Kidney capillary endothelial cell (primary cell): ENCODE measurements at places on chromosomes 4 and X.
A peak's percentile ranks its signal among the peaks of the same experiment; 100 is the strongest.

GRCh38 chrX:101051153-101051548 is 760 bp downstream of the TRMT2B start:
- no peak for DNase-seq

GRCh38 chr4:102217345-102217744 is 127.9 kb downstream of the SLC39A8 start:
- no peak for DNase-seq

DNA sequence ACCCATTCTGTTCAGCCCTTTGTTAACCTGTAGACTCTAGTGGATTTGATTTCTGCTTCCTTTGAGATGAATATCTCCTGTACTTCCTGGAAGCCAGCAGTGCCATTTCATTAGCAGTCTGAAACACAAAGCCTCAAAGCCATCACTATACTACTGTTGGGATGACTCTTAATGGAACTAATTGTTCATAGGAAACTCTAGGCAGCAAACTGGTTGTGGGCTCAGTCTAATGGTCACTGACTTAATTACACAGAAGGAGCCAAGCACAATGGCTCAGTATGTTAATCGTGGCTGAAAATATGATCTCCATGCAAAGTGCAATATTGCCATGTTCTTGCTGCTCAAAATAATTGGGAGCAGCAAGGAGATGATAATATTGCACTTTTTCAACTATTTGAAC is 262.3 kb downstream of the ARHGAP24 start:
- peak; percentile 10 for DNase-seq

DNA sequence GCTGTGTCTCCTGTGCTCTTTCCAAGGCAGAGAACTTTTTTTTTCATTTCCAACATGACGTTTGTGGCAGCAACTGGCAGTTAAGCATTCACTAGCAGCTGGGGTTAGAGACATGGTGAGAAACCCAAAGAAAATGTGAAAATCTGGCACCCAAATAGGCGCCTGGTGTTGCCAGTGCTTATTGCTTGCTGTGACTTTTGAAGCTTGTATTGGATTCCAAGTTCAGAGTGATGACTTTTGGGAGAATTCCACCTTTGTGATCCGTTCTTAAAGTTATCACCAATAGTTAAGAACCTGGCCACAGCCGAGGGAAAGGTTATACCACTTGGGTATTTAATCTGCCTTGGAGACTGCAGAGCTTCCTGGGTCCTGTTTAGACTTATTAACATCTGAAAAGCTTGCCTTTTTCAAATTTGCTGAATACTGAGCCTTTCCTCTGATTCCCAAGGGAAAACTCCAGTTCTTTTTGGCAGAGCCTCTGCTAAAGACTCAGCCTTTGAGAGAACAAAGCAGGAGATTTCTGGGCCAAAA is 101.0 kb downstream of the OPHN1 start:
- DNase-seq: no peak

DNA sequence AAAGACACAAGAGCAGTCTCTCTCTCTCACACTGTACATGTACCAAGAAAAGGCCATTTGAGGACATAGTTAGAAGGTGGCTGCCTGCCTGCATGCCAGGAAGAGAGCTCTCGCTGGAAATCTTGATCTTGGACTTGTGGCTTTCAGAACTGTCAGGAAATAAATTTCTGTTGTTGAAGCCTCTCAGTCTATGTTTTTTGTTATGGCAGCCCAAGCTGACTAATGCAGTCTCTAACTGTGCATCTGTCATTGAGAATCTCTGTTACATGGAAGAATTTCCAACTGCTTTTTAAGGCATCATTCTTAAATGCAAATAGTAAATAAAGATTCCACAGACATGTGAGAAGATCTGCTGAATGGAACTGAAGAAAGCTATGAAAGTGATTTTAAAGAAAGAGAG is 198.3 kb downstream of the PCDH10 start:
- DNase-seq: no peak

GRCh38 chr4:80192937-80193336 is 4.4 kb upstream of the PRDM8 start:
- DNase-seq: no peak

DNA sequence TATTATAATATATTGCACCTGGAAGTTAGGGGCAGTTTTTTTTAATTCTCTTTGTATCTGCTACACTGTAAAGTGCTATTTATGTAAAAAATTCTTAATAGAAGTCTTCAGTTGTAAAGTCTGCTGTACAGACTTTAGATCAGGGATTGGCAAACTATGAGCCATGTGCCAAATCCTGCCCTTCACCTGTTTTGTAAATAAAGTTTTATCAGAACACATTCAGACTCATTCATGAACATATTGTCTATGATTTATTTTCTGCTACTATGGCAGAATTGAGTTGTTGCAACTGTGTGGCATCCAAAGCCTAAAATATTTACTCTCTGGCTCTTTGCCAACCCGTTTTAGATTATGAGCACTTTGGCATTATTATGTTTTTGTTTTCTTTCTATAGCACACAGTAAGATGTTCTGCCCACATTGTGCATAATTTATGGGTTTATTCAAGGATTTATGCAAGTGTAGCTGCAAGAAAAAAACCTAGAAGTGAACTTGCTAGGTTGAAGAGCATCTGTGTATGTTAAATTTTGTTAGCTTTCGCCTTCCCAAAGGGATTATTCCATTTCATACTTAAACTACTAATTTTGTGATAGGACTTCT is 56.9 kb downstream of the CLCN3 start:
- no peak for DNase-seq

GRCh38 chrX:17021851-17022604 is 75.6 kb downstream of the REPS2 start:
- no peak for DNase-seq

DNA sequence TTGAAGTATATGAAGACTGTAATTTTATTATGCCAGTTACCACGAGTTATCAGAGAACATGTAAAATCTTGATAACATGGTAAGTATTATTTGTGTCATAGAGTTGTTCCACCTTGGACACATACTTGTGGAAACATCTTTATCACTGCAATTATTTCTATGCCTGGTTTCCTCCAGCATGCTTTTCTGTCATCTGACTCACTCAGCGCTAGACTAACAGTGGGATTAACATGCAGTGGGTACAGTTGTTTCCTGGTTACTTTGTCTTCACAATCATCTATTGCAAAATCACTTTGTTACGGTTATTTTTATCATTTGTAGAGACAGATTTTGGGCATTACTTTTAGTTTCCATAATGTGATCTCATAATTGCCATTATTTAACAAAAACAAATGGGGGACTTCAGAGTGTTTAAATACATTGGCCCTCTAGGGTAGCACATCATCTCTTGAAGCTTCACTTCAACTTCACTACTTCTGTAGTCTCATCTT is at the start of gene STATH:
STATH (plus strand) TSS at position 441 of the 491 bp plus-strand sequence. CDS start 2,472 bp downstream, outside the sequence.
- peak; percentile 3 for DNase-seq

GRCh38 chr4:123166023-123166422 is 230.6 kb upstream of the SPRY1 start:
- DNase-seq: no peak

GRCh38 chr4:101857176-101857575 is 66.6 kb downstream of the BANK1 start:
- no peak for DNase-seq

DNA sequence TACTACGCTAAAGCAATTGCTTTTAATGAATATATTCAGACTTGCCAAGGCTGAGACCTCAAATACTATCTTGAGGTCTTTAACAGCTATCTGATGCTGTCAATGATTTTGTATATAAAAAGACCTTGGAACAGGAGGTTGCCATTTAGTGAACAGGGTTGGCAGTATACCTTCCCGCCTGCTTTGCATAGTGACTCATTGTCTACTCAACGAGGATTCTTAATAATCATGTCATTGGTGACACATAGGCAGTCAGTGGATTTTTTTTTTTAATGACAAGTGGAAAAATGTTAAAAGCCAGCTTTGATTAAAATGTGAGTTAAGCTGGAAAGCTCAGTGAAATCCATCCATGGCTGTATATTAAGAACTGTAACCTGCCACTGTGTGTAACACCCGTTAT is 164.0 kb downstream of the ASMT start:
- no peak for DNase-seq

- DNase-seq: no peak
These were observed 91.6 kb downstream of the SHROOM3 start for GRCh38 chr4:76526585-76526990.

DNA sequence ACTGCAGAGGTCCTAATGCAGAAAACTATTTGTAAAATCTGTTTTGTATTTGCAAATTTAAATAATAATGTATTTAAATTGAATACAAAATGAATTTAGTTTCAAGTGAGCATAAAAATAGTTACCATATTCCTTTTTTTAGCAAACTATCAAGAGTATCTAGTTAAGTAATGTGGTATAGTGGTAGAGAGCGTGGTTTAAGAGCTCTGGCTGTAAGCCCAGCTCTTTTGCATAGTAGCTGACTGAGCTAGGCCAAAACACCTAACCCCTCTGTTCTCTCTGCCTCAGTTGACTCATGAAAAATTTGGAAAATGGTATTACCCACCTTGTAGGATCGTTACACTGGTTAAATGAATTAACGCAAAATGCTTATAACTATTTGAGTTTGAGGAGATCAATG is 18.1 kb upstream of the ADAD1 start:
- no peak for DNase-seq

- DNase-seq: no peak
These were observed 74.4 kb downstream of the TMA16 start for GRCh38 chr4:163568843-163569242.

DNA sequence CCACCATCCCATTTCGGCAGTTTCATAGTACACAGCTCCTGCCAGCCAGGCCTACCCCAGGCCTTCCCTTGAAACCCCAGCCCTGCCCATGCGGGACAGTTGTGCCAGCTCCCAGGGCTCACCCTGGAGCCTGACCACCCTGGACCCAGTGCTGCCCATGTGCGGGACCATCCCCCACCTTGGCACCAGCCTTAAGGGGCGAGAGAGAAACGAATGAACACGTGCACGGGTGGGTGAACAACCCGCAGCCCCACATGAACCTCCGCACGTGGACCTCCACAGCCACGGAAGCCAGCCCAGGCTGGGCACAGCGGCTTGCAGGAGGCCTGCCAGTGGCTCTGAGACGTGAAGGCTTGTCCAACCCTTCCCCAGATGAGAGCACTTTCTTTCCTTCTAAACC is 76.0 kb upstream of the MXD4 start:
- no peak for DNase-seq

DNA sequence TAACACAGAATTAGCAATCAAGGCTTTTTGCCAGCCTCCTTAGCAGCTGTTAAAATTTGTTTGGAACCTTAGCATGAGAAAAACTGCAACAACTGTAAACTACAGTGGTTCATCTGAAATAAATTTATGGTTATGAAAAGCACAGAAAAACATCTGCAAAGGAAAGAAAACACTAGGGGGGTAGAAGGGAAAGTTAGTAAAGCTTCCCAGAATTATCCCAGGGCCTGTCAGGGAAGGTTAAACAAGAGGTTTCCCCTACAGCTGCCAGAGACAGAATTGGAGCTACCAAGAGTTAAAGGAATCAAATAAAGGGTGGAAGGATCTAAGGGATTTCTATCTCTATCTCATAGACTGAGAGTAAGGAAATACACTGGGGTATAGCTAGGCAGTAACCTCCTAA is 234.7 kb upstream of the DIAPH2 start:
- no peak for DNase-seq

DNA sequence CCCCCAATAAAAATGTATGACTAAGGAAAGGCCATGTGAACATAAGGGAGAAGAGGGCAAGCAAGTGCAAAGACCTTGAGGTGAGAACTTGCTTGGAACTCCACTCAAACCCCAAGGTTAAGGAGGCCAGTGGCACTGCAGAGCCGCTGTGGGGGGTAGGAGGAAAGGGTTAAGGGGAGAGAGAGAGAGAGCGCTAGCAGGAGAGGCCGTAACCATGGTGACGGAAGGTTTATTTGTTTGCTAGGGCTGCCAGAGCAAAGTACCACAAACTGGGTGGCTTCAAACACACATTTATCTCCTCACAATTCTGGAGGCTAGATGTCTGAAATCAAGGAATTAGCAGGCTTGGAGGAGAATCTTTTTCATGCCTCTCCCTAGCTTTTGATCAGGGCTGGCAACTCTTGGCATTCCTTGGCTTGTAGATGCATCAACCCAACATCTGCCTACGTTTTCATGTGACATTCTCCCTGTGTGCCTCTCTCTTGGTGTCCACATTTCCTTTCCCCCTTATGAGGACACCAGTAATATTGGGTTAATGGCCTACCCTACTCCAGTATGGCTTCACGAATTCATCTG is 35.2 kb downstream of the SMIM20 start:
- no peak for DNase-seq

GRCh38 chrX:38649674-38650647 is 88.6 kb downstream of the TSPAN7 start:
- DNase-seq: no peak

DNA sequence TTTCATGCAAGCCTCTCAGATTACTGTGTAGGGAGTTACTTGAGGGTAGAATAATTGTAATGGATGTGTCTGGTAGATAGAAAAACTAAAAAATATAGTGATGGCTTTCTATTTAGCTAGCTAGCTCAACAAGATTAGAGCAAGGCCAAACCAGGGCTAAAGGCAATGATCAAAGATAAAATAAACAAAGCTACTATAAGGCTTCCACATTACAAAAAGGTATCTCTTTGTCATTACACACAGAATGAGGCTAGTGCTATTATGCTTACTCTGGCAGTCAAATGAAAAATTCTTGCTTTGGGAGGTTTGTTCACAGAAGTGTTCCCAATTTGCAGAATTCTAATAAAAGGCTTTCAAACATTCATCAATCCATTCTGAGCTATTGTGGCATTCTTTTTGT is 121.6 kb upstream of the HTR2C start:
- no peak for DNase-seq

DNA sequence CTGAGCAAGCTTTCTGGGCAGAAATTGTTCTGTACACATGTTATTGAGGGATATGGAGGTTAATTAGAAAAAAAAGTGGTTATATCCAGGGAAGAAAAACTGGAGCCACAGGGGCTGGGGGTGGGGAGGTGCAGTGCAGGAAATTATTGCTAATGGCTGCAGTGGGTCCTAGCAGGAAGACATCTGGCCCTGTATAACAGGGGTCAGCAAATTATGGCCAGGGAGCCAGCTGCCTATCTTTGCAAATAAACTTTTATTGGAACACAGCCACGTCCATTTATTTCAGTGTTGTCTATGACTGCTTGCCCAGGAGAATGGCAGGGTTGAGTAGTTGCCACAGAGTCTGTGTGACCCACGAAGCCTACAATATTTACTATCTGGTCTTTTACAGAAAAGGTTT is 23.4 kb upstream of the PRPS2 start:
- no peak for DNase-seq

GRCh38 chr4:100486496-100486895 is 31.3 kb downstream of the EMCN start:
- no peak for DNase-seq

GRCh38 chr4:95929448-95930064 is 89.7 kb downstream of the PDHA2 start:
- no peak for DNase-seq

- peak; percentile 46 for DNase-seq
These were observed 13.8 kb downstream of the MAD2L1 start for GRCh38 chr4:120052856-120053255.

DNA sequence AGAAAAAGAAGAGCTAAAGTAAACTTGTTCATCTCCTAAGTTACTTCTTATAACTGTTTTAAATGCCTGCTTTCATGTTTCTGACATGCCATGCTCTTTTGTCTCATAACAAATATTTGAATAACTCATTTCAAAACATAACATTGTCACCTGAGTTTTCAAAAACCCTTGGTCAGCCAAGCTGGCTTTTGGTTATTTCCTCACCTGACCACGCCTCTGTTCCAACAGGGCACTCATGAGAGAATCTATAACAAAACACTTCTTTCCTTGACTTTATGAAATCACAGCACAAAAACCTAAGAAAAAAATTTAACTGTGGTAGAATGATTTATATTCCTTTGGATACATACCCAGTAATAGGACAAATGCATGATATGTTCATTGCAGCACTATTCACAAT is 172.9 kb upstream of the GALNT7 start:
- no peak for DNase-seq
